ENCODE measurements at places on chromosomes 1 and 21.

- no peak for DNase-seq
Observed at GRCh38 chr1:22418933-22419382, 32.7 kb upstream of the ZBTB40 start.

DNA sequence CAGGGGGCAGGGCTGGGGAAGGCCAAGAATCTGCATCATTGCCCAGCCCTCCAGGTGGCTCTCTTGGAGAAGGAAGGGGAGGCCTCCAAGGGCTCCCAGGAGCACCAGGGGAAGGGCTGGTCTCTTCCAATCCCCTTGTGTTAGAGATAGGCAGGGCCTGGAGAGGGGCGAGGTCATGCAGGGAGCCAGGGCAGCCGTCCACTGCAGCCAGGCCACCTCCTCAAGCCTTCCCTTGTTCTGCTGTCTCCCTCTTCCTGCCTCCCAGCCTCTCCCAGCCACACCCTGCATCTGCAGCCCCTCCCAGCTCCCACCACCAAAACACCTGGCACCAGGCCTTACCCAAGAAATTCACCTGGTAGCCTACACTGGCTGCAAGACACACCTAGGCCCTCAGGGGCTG is 105.3 kb upstream of the IFFO2 start:
- DNase-seq = no peak

GRCh38 chr1:116760487-116760886 is 6.3 kb downstream of the CD2 start:
- no peak for DNase-seq

- peak; percentile 49 for DNase-seq
Observed at GRCh38 chr1:11337580-11338073, 64.6 kb downstream of the UBIAD1 start.

GRCh38 chr1:172351754-172352161 is 68.7 kb upstream of the C1orf105 start:
- DNase-seq = no peak

DNA sequence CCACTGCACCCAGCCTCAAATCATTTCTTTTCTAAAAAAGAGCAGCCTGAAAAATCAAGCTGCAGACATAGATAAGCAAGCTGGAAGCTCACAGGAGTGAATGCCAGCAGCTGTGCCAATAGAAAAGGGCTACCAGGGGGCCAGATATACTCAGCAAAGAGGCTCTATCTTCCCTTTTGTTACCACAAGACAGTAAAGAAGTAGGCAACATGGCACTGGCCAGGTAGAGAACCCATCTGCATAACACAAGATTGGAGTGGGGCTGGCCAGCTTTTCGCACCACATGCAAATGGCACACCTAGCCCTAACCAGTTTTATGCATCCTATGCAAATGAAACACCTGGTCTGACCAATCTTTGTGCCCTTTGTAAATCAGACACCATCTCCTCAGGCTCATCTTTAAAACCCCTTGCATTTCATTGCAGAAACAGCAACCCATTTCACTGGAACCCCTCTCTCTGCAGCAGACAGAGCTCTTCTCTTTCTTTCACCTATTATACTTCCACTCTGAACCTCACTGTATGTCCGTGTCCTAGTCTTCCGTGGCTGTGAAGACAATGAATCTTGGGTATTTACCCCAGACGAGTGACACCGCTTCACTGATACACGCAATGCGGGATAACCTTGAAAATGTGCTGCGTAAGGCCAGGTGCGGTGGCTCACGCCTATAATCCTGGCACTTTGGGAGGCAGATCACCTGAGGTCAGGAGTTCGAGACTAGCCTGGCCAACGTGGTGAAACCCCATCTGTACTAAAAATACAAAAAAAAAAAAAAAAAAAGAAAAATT is 15.1 kb downstream of the CASP9 start:
- no peak for DNase-seq

DNA sequence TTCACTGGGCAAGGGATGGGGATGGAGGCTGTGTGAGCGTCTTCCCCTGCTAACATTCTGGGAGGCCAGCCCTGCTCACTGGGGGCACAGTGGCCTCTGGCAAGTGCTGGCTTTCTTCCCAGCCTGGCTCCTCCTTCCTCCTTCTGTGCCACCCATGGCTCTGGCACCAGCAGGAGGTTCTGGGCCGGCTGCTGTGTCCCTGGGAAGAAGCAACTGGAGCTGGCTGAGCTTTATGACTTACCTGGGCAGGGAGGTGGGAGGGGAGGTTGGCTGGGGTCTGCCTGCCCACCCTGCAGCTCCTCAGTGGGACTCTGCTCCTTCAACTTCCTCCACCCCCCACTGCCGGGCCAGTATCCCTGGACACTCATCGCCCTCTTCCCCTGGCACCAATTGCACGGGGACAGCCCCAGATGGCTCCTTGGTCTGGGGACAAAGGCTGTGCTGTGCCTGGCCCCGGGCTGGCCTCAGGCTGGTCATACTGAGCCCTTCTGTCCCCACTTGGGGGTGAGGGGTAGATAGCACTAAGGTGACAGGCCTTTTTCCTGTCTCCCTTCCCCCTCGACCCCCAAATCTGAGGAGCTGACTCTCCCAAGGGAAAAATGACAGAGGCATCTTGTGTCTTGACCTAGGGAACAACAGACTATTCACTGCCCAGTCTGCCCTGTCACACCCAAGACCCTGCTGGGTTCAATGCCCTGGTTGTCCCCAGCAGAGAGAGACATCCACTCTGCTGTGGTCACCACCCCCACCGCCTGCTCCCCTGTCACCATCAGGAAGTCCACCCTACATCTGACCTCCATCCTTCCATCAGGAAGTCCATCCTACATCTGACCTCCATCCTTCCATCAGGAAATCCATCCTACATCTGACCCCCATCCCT is 14.4 kb downstream of the CDK18 start:
- no peak for DNase-seq

DNA sequence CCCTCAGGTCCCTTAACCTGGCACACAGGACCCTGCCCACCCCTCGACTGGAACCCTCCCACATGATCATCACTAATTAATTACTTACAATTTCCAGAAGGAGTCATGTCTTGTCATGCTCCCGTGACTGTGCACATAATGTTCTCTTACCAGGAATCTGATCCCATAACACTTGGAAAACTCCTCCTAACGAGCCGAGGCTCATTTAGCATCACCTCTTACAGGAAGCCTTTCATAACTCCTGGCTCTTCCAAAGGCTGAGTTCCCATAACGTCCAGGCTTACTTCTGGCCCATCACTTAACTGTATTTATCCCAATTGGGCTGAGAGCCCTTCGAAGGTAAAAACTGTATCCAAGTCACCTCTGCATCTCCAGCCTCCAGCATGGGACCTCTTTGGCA is 147.9 kb upstream of the JUN start:
- no peak for DNase-seq

- no peak for DNase-seq
Observed at GRCh38 chr1:207968521-207969009, 57.6 kb upstream of the CD34 start.

DNA sequence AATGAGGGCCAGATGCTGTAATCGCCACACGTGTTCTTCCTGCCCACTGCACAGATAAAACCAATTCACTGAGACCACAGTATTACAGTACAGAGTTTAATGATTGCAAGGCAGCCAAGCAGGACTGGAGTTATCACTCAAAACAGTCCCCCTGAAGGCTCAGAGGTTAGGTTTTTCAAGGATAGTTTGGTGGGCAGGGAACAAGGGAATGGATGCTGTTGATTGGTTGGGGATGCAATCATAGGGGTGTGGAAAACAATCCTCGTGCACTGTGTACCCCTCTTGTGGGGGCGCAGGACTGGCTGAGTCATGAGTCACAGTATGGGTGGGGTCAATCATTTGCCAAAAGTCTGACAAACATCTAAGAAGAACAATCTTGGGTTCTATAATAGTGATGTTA is 12.4 kb upstream of the USP1 start:
- no peak for DNase-seq

DNA sequence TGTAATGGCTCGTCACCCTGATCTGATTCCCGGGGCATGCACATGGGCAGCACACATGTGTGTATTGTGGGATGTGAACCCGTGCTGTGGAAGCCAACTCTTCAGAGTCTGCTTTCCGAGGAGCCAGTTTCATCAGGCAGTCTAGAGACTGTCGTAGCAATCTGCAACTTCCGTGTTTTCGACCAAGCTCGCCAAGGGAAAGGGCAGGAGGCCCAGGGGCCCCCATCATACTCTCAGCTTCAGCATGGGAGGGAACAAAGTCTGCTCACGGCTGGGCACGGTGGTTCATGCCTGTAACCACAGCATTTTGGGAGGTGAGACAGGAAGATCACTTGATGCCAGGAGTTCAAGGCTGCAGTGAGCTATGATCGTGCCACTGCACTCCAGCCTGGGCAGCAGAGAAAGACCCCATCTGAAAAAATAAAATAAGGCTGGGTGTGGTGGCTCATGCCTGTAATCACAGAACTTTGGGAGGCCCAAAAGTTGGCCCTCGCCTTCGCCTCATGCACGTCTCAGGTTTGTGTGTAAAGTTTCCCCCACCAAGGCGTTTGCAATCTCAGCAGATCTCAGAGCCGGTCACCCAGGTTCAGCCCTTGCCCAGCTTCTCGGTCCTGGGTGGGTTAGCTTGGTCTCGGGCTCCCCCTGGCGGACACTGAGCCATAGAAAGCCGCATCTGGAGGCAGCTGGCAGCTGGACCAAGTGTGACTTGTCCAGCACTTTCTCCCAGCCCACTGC is 48.5 kb upstream of the SLC25A33 start:
- DNase-seq = peak; percentile 70

GRCh38 chr1:27007909-27008582 is 4.6 kb downstream of the TENT5B start:
- DNase-seq = no peak

DNA sequence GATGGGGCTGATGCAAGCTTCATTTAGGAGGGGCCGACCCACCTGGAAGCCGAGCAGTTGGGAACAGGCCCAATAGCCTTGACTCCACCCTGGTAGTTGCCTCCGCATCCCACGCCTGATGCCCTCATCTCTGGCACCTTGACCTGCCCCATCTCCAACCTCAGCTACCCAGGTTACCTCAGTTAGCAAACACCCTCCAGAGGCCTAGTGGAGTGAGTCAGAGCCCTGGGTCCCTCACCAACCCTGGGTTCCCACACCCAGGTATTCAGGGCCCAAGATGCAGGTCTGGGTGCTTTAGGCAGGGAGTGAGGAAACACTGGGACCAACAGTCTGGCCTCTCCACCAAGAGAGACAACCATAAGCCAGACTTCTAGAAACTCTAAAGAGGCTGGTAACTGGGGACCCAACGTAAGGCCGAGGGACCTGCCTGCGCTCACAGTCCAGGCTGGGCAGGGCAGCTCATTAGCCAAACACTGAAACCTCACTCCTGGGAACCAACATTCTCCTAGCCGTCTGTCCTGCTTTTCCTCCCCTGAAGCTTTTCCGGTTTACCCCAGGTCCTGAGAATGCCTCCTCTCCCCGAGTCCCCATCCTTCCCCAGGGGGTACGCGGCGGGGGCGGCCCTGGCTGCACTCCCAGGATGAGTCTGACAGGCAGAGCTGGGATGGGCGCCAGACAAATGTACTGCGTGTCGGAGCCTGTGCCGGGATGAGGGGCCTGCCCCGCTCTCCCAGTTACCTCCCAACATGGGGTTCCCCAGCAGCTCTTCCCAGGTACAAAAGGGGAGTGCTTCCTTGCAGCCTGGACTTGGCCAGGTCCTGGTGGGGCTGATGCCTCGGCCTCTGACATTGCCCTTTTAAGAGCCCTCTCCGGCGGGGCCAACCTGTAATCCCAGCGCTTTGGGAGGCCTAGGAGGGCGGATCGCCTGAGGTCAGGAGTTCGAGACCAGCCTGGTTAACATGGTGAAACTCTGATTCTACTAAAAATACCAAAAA is 8.9 kb upstream of the CELSR2 start:
- DNase-seq = no peak

GRCh38 chr1:206472454-206472853 is 2.2 kb downstream of the IKBKE start:
- DNase-seq = peak; percentile 63

- DNase-seq = no peak
Observed at GRCh38 chr1:244893836-244894235, 29.5 kb upstream of the HNRNPU start.

DNA sequence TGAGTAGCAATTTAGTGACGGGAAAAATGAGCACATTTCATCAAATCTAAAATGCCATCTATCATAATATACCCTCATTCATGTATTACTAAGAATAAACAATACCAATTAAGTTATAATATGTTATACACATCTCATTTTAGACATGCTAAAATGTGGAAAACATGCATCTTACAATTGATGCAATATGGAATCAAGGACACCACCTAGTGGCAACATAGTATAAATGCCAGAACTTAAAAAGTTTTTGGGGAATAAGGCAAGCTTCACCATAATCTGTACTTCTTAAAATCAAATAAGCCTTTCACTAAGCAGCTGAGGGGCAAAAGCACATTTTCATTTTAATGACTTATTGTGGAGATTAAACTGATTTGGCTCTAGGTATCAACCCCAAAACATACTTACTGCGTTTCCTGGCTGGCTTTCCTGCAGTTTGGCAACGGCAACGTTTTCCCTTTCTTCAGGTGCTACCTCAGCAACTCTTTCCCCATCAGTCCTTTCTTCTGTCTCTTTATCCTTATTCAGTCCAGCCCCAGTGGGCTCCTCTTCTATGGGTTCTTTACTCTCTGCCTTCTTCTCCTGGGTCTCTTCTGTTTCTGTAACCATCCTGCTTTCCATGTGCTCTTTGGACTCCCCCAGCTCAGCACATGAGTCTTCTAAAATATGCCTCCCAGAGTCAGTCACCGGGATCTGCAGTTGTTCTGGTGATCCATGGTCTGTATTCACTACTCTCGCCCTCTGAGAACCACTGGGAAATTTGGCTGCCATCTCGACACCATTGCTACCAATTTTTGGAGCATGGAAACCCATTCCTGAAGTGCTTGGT is 11.4 kb downstream of the SDE2 start:
- no peak for DNase-seq

- no peak for DNase-seq
Observed at GRCh38 chr21:32426592-32427051, 14.1 kb downstream of the EVA1C start.

DNA sequence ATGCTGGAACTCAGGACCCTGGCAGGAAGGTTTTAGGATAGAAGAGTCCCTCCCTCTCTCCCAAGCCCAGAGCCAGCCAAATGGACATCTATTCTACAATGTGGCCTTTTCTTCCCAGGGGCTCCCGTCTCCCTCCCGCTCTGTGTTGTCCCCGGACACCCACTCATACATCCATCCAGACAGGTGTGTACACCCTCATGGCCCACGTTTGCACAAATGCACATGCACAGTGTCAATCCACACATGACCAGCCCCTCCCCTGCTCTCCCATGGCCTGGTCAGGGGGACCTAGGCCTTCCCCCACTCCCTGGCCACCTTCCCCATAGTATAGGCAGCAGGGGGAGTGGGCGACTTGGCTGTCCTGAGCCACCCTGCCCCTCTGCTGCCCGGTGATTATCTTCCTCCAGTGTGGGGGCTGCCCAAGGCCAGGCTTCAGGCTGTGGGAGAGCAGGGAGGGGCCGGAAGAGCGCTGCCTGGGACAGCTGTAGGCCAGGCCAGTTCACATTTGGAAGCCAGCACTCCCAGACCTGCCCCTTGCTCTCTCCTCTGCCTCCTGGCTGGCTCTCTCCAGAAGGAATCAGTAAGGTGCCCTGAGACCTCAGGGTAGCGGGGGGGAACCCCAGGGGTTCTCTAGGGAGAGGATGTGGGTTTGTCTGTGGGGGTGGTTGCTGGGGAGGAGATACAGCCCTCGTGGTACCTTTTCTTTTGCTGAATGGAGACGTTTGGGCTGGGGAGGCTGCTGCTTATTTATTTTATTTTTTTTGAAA is 4.1 kb upstream of the PTPN7 start:
- DNase-seq = peak; percentile 79

Data from CD4-positive, alpha-beta T cell treated with Interferon gamma for 1 hour (primary cell).